ENCODE measurements at places on chromosomes 1 and 21.

GRCh38 chr1:113904674-113905434 is at the start of the genes AP4B1 and DCLRE1B:
AP4B1 (minus strand) TSS chr1:113904799; CDS start chr1:113904717, 82 bp downstream.
DCLRE1B (plus strand) TSS chr1:113905326; CDS start chr1:113905587, 261 bp downstream.
- DNase-seq: peak; percentile 99

GRCh38 chr1:49576327-49576901 is 447.3 kb downstream of the AGBL4 start:
- no peak for DNase-seq

DNA sequence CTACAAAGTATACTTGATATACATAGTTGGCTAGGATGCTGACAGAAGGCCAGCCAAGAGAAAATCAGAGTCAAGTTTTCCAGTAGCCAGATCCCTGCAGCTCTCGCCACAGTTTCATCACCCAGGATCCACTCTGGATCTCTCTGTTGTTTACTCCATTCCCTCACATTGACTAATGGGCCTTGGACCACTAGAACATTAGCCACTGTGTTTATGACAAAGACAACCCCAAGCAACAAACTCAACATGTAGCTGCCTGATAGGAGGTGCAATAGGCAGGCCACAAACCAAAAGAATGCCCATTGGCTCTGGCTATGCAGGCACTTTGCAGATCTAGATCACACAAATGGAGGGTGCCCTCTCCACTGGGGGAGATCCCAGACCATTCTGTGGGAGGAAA is 44.2 kb downstream of the ARHGEF11 start:
- no peak for DNase-seq

DNA sequence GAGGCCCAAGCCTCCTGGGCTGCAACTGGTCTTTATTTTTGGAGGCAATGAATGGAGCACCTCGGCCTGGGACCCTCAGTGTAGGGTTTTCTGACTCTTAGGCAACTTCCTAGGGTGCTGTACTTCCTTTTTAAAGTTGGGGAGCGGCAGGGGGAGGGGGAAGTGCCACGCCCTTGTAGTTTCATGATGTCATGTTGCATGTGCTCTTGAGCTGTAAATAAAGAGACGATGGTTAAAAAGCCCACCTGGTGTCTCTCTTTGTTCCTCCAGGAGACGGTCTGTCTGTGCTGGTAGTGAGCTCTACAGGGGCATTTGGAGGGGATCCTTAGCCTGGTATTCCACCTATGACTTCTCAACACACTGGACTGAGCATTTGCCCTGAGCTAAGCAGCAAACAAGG is 10.3 kb upstream of the AGTRAP start:
- DNase-seq: no peak

DNA sequence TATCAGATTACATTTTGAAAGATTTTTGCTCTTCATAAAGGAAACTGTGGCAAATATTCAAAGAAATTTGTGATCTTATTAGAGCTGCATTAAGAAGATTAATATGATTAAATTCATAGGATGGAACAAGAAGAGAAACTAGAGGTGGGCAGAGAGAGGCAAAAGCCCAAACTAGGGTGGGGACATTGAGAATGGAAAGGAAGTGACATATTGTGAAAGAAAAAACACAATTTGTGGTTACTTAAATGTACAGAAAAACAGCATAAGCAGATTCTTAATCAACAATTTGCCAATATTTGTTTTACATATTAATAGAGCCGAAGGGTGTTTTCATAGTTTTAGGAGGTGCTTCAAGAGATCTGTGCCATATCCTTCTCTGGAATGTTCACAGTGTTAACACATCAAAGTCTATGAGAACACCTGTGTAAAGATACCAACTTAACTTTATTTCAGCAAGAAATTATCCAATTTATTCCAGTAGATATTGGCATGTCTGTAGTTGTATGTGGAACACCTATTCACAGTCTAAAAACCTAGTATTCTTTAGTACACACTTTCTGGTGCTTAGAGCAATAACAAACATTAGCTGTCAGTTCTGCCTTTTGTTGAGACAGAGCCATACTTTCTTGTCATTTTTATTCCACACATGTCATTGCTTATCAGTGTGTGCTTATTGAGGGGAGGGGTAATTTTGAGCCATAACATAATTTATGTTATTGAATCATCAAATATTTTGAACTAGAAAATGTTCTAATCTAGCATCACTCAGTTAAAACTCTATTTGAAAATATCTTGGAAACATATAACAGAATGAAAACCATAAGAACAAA is 401.5 kb downstream of the PTPRC start:
- DNase-seq: no peak

- peak; percentile 38 for DNase-seq
These were observed 43.5 kb downstream of the CD34 start for GRCh38 chr1:207867136-207868109.
